ENCODE measurements at places on chromosomes 2 and 18.

- no peak for DNase-seq
Measured at GRCh38 chr2:178807227-178808008, at the start of gene TTN. Gene TTN (minus strand): TSS chr2:178807423. CDS start chr2:178804642, 2,781 bp downstream.

- DNase-seq, result no peak
Measured at GRCh38 chr2:237448171-237448570, 34.2 kb upstream of the COL6A3 start.

DNA sequence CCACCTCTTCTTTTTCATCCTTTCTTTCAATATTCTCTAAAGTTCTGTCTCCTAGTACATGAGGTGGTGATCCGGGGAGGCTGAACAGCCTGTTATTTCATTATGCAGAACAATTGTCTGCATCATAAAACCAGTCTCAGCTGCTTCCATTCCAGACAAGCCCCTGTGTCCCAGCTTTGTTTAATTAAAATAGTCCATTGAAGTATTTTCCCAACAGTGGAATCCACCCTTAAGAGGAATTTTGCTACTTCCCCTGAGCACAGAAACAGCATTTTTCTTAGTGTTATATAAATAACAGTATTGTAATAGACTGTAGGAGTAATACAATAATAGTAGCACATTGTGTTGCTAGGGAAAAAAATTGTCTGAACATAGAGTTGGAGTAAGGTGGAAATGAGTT lies 395.4 kb upstream of the TCF4 start:
- no peak for DNase-seq

- no peak for DNase-seq
Measured at GRCh38 chr2:31414601-31415241, at the start of gene XDH. Gene XDH (minus strand): TSS chr2:31414742. CDS start chr2:31414666, 76 bp downstream.

DNA sequence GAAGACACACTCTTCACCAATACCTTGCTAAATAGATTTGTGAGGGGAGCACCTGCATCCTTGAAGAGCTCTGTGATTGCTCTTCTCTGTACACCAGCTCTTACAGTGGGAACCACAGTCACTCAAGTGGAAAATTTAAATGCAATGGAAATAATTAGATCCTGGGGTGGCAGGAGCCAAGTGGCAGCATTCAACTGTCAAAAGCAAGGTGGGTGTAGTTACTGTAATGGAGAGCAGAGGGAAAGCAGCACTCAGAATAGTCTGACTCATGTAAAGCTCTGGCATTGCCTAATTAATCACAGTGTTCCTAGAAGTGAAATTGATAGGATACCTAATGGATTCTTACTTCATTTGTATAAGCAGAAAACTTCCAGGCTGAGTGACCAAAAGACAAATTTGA lies 245.8 kb downstream of the KCNE4 start:
- DNase-seq, result no peak

GRCh38 chr2:74244286-74244685 lies 45.9 kb downstream of the MTHFD2 start:
- no peak for DNase-seq

DNA sequence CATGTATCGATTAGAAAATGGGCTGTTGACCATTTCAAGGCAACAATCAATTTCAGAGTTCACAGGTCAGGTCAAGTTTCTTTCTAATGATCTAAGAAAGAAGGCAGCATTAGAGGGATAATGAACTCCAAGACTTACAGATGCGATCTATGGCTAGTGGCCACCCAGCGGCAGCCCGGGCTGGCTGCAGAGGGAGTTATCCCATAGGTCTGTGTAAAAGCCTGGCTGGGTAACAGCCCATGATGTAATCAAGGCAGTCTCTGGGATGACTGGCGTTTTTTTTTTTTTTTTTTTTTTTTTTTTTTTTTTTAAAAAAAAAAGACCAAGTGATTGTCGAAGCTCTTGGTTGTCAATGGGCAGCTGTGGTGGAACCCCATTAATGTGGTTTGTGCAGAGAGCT lies 171.1 kb upstream of the SKOR2 start:
- peak; percentile 62 for DNase-seq

DNA sequence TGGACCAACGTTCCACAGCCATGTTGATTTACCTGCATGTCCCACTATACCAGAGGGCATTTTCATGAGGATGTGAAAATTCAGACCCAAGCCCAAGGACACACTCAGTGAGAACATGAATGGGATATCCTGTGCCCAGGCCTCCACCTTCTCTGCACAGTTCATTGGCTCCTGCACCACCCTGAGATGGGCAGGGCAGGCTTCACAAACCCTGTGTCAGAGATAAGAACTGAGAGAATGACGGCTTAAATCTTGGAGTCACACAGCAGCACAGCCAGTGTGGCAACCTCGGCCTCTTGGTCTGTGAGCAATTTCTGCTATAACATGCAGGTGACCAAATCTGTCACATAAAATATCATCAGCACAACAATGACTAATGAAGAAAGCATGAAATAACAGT lies 71.9 kb downstream of the UXS1 start:
- DNase-seq, result no peak

- DNase-seq, result no peak
Measured at GRCh38 chr18:45628979-45629958, 14.0 kb downstream of the SLC14A2 start.

DNA sequence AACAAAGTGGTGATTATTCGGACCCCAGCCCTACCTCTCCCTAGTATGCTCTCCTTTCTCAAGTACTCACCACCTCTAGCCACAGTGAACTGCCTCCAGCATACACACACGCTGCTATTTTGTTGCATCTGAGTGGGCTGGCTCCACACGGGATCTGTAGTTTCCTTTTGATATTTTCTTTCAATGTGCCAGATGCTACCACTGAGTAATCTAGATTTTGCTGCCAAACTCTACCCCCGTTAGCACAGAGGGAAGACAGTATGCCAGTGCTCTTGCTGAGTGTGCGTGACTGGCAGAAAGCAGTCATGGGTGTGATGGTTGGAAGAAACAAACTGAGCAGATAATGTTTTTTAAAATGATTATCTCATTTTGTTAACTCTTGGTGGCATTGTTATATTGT lies 11.6 kb downstream of the CFLAR start:
- no peak for DNase-seq

DNA sequence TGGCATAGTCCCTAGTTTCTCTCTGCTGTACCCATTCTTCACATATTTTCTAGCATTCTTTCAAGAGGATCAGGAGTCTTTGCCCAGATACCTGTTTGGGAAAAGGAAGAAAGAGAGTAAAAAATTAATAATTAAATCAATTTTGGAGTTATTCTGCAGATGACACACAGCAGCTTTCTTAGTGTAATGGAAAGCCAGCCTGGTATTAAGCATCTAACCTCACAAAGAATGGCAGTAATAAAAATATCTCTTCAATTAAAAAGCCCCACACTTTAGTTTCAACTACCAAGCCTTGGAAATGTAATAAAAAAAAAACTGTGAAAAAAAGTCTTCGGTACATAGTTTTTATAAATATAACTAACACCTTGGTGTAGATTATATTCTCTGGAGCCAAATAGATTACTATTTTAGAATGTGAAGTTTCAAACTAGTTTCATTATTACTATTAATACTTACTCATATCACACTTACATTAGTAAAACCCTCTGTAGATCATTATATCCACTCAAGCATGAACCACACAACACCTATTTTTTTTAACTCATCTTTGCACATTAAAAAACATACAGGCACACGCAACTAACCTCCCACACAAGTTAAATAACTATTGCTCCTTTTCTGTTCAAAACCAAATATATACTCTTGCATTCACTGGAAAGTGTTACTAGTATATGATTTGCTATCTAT lies 90.9 kb downstream of the GPD2 start:
- no peak for DNase-seq

DNA sequence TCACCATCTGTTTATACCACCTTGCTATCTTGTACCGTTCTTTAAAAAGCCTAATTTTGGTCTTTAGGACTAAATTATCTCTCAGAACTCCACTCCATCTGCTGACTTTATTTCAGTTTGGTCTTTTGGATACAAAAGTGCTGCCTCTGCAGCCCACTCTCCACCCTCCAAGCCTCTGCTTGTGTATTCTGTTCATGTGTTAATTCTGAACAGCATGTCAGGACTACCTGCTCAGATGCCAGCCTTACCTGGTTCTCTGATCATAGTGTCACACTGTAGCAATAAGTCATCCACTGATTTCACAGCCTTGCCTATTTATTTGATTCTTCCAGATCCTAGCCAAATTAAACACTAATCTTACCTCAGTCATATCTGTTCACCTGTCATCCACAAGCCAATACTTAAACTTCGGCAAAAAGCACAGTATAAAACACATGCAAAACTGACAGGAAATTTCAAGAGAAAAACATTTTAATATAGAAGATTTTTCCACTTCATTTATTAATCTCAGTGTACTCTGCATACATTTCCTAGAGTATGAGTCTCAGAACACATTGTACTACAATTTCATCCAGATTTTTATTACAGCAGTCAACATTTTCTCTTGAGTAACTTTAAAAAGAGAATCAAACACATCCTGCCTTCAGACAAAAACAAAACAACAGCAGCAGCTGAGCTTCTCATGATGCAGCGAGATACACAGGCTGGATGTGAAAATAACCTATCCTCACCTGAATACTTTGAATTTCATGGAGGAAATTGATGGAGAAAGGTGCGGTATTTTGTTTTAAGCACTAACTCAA lies 64.9 kb downstream of the PPP1R1C start:
- DNase-seq, result no peak

- no peak for DNase-seq
Measured at GRCh38 chr2:234954551-234954992, 2.8 kb downstream of the SH3BP4 start.

DNA sequence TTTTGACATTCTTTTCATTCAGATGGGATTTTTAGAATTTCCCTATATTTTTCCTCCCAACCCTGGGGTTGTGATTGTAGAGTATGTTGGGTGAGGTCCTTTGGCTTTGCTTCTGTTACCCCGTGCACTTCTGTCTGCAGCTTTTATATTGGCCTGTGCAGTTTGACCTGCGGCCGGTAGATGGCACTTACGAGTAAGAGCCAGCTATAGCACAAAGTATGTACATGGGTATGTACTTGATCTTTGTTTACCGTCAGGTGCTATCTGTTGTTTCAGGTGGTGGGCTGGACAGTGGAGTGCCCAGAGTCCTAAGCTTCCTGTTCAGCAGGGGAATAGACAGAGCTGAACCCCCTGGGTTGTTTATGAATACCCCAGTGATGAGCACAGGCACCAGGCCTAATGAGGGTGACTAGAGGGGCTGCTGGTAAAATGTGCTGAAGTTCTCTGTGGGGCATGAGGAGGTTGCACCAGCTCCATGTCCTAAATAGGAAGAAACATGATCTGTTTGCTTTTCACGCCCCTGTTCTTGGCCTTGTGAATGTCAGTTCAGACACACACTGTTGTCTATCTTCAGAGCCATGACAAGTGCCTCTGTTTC lies 58.9 kb upstream of the THUMPD2 start:
- peak; percentile 65 for DNase-seq

- no peak for DNase-seq
Measured at GRCh38 chr2:52117299-52117698, 1085.4 kb upstream of the NRXN1 start.

DNA sequence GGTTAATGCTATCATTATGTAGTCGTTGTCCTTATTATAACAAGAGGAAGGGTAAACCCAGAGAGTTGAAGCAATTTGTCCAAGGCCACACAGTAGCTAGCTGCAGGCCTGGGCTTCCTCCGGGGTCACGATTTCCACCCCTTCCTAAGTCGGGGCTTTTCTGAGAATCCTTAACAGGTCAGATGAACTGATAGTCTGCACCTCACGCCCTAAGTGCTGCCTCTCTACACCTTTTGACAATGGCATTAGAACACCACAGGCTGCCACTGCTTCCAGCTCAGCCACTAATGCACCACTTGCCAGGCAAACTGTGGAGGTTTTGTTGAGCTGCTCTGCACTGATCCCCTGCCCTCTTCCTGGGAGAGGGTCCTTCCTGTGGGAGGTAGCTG lies 37.7 kb downstream of the FOSL2 start:
- no peak for DNase-seq

- no peak for DNase-seq
Measured at GRCh38 chr2:218857371-218858137, 2.1 kb upstream of the WNT6 start.

DNA sequence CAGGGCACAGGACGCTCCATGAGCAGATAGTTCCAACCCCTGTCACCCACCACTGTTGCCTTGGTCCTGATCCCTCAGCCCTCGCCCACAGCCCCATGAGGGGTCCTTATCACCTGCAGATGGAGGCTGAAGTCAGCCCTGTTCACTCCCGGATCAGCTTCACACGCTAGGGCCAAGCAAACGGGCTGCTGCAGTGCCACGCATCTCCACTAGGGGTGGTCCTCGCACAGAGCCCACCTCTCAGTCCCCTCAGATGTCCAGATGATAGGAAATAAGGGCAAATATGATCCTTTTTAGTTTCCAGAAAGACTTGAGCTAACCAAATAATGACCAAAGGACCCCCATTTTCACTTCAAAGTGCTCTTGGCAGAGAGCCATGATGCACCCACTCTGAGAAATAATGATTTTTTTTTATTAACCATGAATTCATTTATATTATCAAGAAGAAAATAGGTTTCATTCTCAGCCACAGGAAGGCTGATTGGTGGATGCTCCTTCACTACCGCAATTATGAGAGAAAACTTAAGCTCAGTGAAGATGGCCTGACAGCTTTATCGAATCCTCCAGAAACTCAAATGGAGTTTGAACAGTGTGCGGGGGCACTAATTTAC lies 71.9 kb upstream of the KLHL29 start:
- DNase-seq, result peak; percentile 82

- peak; percentile 82 for DNase-seq
Measured at GRCh38 chr2:54708584-54709335, 14.7 kb upstream of the EML6 start.

DNA sequence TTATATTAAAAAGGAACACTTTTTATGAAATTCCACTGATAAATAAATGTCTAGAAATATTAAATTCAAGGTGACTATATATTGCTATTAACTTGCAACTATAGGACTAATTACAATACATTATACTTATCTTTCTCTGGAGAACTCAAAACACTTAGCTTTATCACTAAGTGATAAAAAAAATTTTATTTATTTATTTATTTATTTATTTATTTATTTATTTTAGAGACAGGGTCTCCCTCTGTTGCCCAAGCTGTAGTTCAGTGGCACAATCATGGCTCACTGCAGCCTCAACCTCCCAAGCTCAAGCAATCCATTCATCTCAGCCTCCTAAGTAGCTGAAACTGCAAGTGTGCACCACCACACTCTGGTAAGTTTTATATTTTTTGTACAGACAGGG lies 451.1 kb downstream of the DSC3 start:
- DNase-seq, result no peak

- DNase-seq, result no peak
Measured at GRCh38 chr2:68936427-68936826, 16.3 kb downstream of the GKN2 start.

- no peak for DNase-seq
Measured at GRCh38 chr2:127574656-127575055, 39.2 kb downstream of the MYO7B start.

DNA sequence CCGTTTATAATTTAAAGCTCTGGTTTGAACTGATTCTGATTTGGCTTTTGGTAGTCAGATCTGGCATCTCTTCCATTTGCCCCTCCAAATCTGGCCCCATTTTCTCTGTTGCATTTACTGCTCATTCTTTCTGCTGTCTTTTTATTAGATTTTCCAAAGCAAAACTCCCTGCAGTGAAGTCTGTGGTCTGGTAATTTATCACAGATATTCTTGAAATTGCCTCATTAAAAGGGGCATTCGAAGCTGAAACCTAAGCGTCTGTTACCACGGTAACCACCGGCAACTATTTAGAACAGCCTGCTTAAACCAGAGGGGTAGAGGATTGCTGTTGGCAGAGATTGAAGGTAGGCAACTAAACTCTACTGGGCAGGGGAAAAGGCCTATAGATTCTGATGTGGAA lies 111.5 kb upstream of the UPP2 start:
- no peak for DNase-seq
